ENCODE measurements at places on chromosomes 7 and 10.

GRCh38 chr7:149873970-149874643 is 338 bp downstream of the ATP6V0E2 start:
- no peak for DNase-seq

DNA sequence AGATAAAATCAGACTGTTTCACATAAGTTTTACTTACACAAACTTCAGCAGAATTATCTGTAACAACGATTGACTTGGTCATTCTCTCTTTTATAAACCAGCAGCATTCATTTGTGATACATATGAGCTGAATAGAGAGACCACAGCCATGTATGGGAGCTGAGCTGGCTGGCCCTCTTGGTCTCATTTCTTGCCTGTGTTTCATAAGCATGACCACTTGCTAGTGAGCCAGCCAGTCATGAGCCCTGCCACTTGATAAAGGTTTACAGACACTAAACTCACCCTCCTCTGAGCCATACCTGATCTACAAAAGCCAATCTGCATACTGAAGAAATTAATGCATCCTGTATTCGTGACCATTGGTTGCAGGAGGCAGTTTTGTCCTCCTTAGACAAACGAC is 82.1 kb downstream of the PKD1L1 start:
- no peak for DNase-seq

GRCh38 chr7:17186745-17187530 is 111.5 kb upstream of the AHR start:
- no peak for DNase-seq

- DNase-seq = no peak
These were observed 193.8 kb downstream of the ABCA13 start for GRCh38 chr7:48365010-48365409.

DNA sequence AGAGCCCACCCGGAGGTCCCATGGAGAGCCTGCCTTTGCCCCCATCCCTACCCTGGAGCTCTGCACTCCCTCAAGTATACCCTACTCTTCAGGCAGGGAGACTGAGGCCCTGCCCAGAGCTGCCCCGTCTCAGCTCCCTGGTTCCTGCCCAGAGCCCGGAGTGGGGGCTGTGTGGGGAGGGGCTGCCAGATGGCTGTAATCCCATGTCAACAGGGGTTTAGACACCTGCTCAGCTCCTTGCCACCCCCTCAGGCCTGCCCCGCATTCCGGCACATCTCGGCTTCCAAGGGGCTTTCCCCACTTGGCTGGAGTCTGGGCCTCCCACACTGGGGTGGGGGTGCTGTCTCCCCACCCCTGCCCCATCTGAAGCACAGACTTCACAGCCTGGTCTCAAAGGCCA is 20.9 kb upstream of the LFNG start:
- no peak for DNase-seq

DNA sequence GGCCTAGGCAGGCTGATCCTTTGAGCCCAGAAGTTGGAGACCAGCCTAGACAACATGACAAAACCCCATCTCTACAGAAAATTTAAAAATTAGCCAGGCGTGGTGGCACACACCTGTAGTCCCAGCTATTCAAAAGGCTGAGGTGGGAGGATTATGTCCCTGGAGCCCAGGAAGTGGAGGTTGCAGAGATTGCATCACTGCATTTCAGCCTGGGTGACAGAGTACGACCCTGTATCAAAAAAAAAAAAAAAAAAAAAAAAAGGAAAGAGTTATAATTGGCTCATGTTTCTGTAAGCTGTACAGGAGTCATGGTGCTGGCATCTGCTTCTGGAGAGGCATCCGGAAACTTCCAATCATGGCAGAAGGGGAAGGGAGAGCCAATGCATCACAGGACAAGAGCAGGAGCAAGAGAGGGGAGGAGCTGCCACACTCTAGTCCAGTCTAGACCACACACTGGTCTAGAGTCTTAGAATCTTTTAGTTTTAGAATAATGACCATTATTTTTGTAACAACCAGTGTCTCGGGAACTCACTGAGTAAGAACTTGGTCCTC is 16.8 kb downstream of the DOCK1 start:
- DNase-seq = no peak

- no peak for DNase-seq
These were observed 11.5 kb downstream of the KLF6 start for GRCh38 chr10:3773460-3774017.

DNA sequence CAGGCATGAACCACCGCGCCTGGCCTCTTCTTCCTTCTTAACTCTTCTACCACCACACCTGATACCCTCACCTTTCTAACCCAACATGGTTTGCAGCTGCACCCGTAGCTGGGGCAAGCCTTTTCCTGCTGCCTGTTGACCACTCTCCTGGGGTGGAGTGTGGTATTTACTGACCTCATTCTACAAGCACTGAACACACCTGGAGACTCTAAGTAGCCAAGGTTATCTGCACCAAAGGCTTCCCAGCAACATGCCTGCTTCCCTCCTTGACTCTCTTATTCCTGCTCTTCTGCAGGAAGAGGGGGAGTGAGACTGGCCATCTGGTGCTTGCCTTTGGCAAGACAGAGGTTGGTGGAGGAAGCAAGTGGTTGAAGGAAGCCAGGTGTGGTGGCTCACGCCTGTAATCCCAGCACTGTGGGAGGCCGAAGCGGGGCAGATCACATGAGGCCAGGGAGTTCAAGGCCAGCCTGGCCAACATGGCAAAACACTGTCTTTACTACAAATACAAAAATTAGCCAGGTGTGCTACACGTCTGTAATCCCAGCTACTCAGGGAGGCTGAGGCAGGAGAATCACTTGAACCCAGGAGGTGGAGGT is 10.1 kb downstream of the ACTR1A start:
- no peak for DNase-seq

DNA sequence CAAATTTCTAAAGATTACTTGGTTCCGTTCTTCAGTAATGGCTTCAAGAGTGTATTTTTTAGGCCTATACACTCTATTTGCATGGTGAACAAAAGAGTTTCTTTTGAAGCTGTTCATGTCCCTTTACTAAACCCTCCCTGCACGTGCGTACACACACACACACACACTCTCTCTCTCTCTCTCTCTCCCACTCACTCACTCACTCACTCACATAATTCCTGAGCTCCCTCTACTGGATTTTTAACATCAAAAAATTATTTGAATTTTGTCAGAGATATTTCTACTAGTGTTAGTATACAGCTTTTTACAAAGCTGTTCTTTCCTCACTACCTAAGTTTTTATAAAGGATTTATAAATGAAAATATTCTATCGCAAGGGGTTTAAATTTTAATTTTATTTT is 85.9 kb downstream of the UBE3C start:
- no peak for DNase-seq

GRCh38 chr7:113392841-113393540 is 274.6 kb upstream of the SMIM30 start:
- no peak for DNase-seq

GRCh38 chr10:85635650-85636049 is 730.9 kb downstream of the GRID1 start:
- no peak for DNase-seq

DNA sequence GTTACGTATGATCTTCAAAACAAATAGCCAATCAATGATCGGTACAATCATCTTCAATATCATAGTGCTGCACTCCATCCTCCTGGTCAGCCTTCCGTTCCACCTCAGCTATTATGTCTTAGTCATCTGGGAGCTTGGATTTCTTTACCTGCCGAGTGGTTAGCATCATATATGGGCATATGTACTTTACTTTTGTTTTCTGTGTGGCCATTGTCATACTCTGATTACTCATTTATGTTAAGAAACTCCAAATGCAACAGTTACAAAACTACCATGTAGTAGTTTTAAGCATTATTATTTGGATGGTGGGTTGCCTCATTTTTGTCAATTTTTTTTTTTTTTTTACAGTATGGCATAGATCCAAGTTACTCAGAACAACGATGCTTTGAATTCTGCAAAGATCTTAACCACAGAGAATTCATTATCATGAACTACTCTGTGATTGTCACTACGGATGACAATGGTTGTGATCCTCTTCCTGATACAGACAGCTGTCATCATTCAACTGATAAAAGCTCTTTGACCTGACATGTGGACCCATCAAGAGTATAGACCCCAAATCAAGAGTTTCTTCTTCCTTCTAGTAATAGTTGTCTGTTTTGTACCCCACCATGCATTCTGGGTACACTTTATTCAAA is 52.1 kb upstream of the NME8 start:
- no peak for DNase-seq

DNA sequence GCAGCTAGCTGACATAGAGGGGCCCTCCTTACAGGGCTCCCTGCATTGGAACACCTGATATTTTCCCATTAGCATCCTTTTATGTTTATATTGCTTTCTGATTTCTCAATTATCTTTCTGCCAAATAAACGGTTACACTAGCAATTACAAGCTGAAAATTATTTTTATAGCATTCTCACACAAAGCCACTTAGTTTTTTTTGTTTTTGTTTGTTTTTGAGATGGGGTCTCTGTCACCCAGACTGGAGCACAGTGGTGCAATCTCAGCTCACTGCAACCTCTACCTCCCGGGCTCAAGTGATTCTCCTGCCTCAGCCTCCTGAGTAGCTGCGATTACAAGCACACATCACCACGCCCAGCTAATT is 9.9 kb upstream of the ZC3HAV1 start:
- DNase-seq = no peak

DNA sequence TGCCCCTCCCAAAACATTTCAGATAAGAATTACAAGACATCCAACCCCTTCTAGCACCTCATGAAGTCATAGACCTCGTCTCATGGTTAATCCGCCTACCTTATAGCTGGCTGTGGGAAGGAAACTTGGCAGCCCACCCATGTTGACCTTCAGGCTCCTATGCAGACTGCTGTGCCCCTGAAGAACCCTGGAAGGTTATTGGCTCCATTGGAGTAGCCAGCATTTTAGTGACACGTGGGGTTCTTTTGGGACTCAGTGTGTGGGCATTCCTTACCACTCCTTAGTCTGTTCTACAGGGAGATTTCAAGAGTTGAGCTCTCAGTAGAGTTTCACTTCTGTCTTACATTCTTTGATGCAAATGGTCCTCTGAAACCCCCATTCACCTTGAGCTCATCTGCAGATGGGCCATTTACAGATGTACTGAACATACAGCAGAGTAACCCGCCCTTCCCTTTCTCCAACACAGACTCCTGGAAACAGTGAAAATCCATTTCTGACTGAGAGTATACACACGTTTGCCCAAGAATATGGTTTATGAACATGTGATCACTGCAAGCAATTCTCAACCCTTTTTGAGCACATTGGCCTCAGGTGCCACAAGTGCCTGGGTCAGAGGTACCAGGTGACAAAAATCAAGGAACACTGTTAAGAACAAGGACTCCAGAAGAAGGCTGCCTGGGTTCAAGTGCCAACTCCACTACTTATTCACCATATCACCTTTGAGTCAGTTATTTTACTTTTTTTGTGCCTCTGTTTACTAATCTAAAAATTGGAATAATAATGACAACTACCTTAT is 54.0 kb upstream of the HECW1 start:
- DNase-seq = no peak

DNA sequence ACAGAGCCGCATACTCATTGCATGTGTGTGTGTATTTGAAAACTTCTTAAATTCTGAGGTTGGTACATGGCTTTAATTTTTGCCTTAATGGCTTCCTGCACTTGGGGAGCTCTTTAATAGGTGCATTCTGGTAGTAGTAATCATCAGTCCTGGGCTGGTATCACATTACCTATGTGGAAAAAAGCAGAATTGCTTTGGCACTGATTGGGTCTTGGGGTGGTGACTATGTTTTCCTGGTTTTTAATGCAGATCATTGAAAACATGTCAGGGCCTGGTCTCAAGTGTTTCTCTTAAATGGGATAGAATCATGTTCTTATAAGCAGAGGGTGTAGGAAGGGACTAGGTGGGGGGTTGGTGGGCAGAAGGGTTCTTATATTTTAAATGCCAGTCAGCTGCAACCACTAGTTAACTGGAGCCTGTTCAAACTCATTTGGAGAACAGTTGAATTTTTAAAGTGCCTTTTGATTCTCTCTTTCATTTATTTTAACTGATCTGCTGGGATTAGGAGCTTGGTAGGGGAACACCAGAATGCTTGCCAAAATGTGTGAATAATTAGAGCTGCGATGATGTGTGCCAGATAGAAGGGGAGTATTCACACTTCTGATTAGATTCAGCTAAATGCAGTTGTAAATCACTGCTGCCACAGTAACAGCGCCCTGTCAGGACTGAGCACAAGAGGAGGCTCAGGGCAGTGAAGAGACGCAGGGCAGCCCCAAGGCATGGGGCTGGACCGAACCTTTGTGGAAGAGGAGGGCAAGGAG is 633.5 kb upstream of the GALNT17 start:
- no peak for DNase-seq

GRCh38 chr7:98213888-98214810 is 2.9 kb downstream of the BHLHA15 start:
- DNase-seq = no peak

Measured in CMK (cell line).